ENCODE measurements at places on chromosomes 2 and 18.

DNA sequence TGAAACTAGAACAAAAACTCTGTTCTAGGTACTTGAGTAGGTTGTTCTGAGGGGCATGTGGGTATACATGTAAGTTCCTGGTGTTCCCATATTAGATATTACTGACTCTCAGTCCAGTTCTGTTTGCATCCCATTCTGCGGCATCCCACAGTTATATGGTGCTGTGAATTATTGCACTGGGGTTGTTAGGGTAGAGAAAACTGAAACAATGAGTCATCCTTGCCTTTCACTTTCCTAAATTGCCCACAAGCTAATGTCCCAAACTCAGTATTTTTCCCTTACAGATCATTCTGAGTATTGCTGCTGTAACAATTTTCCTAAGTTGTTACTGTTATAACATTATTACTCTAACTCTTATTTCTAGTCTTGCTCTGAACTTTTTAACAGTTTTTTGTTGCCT is 3.0 kb downstream of the WDR75 start:
- DNase-seq = no peak

GRCh38 chr2:2302359-2302758 is 28.7 kb downstream of the MYT1L start:
- DNase-seq = peak; percentile 29

GRCh38 chr18:73254564-73254963 is 386.8 kb upstream of the NETO1 start:
- no peak for DNase-seq

- peak; percentile 53 for DNase-seq
Measured at GRCh38 chr18:50203801-50204604, 9.1 kb upstream of the MYO5B start.

- no peak for DNase-seq
Measured at GRCh38 chr2:71277147-71277475, 50.2 kb upstream of the PAIP2B start.

- DNase-seq = peak; percentile 93
Measured at GRCh38 chr2:100178085-100178788, 35.8 kb upstream of the AFF3 start.

DNA sequence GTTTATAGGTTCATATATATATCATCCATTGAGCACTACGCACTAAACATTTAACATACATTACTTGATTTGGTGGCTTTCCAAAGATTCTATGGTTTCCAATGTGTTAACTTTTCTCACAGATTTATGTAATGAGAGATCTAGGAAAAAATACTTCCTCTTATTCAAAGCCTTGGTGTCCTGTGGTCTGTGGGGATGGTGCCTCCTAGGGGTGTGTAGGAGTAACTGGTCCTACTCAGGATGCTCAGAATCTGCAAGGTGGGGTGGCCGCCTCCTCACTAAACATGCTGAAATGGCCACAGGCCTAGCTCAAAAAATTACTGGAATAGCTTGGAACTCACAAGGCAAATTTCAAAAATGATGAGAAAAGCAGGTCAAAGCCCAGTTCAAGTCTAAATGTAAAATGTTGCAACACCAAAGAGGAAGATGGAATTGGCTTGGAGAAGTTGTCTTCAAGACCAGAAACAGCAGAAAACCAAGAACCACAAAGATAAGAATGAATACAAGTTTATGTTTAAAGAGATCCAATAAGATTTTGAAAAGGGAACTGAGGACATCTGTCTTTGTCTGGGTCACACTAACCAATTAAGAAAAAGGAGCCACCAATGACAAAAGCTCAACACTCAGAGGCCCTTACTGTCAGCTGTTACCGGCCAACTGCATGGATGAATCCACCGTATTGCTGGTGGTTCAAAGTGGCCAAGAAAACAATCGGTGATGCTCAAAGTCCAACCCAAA is 11.5 kb downstream of the GPR55 start:
- DNase-seq = peak; percentile 61

DNA sequence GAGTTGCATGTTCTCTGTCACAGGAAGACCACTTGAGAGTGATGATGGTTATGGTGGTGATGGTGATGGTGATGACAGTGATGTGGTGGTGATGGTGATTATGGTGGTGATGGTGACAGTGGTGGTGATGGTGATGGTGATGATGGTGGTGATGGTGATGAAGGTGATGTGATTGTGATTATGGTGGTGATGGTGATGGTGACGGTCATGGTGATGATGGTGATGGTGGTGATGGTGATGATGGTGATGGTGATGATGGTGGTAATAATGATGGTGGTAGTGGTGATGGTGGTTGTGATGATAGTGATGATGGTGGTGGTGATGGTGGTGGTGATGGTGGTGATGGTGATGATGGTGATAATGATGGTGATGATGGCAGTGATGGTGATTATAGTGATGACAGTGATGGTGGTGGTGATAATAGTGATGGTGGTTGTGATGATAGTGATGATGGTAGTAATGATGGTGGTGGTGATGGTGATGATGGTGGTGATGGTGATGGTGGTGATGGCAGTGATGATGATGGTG is 93.7 kb downstream of the ASB1 start:
- no peak for DNase-seq

DNA sequence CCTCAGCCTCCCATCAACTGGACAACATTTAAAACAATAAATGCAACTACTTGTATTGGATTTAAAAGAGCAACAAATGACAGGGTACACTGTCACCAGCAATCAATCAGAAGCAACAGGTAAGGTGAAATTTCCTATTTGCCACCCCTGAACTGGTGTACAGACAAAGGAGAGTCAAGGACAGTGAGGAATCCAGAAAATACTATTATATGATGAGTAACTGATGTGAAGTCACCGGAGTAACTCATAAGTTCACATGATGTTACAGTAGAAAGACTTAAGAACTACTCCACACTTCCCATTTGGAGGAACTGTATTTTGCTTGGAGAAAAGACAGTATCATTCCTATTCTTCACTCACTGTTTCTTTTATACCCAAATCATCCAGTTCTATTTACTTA is 4.1 kb upstream of the STAT1 start:
- no peak for DNase-seq

GRCh38 chr18:25187521-25188192 is 164.3 kb downstream of the ZNF521 start:
- DNase-seq = peak; percentile 43

GRCh38 chr2:44972771-44973535 is 31.5 kb downstream of the SIX3 start:
- DNase-seq = peak; percentile 27

GRCh38 chr2:204665207-204665606 is 119.9 kb downstream of the PARD3B start:
- no peak for DNase-seq

GRCh38 chr18:32373995-32374394 is 96.7 kb downstream of the GAREM1 start:
- DNase-seq = no peak

- DNase-seq = no peak
Measured at GRCh38 chr2:84799772-84800171, 81.1 kb downstream of the TRABD2A start.

DNA sequence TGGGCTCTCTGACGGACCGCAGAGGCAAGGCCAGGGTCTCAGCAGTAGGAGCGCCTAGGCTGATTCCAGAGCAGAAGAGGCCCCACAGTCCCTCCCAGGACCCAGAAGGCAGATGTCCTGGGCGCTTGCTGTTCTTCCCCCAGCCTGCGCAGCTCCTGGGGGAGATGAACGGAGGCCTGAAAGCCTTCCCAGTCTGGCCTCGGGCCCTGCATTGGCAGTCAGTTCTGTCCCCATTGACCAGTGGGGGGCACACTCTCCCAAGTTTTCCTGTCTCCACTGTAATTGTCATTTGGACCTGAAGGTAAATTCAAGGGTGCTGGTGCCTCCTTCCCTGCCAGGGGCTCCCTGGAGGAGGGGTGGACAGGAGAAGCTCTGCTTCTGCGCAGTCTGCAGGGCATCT is 345.7 kb downstream of the CYP26B1 start:
- peak; percentile 74 for DNase-seq

DNA sequence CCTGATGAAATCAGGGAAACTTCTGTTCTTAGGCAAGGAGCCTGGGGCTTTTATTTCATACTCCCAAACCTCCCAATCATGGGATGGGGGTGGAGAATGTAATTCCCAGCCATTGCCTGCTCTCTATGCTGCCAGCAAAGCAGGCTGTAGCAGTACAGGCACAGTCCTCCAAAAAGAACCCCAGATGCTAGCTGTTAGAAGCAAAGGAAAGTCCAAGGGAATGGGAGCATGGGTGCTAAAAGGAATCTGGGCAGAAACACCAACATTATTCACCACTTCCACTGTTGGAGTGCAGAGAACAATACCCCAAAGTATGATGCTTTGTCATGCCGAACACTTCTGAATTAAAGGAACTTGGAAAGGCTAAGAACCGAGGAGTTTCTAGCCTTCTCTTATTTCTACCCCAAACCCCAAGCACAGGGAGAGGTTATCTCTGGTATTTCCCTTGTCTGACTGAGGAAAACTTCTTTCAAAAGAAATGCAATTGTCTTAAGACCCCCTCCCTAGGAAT is 24.7 kb downstream of the MDH1 start:
- DNase-seq = no peak

- DNase-seq = no peak
Measured at GRCh38 chr2:72051971-72052505, 95.6 kb downstream of the CYP26B1 start.

DNA sequence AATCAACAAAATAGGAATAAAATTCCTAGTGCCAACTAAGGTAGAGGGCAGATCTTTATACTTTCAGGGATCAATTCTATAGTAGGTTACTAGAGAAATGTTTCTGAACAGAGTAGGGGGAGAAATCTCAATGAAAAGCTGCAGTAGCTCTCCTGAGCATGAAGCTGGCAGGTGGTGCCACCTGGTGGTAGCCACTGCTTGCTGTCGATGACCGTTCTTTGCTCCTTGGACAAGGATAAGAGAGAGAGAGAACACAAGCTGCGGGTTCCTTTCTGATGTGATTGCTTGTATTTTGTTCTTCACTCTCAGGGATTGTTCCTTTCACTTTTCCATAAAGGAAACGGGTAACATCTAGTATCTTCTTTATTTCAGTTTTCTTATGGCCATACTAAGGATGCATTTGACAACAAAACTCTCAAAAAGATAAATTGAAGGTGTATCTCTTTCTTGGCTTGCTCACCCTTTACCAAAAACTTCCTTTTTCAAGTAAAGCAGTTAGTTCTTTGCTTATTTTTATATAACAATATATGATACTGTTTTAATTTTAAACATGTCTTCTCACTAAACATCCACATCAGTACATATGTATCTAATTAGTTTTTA is 18.6 kb upstream of the MRPL19 start:
- peak; percentile 87 for DNase-seq

DNA sequence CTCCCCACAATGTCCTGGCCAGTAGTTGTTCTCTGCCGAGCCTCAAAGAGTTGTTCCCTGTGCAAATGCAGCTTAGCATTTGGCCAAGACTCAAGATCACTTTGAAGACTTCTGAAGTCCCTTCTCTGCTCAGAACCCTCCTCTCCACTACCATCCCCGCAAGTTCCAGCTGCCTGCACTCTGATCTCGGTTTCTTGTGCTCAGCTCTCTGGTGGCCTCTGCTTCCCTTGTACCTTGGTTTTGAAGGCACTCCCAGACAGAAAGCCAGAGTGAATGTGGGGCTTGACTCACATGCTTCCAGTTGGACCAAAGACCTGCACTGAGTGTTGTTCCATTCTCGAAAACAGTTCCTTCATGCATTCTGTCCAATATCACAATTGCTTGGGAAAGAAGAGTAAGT is 28.6 kb downstream of the CRACDL start:
- no peak for DNase-seq

DNA sequence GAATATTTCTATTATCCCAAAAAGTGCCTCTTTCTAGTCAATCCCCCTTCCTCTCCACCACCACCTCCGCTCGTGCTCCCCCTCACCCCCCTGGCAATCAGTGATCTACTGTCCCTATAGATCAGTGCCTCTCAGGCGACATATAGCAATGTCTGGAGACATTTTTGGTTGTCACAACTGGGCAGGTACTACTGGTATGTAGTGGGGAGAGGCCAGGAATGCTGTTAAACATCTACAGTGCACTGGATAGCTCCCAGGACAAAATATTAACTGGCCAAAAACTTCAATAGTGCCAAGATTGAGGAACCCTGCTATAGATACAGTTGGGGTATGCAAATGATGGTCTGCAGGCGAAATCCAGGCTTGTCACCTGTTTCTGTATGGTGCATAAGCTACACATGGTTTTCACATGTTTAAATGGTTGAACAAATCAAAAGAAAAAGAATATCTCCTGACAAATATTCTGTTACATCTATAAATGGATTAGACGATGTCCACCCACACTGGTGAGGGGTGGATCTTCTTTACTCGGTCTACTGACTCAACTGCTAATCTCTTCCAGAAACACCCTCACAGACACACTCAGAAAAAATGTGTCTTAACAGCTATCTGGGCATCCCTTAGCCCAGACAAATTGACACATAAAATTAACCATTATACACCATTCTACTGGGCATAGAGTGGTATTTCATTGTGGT is 25.5 kb downstream of the DPYSL5 start:
- DNase-seq = no peak

DNA sequence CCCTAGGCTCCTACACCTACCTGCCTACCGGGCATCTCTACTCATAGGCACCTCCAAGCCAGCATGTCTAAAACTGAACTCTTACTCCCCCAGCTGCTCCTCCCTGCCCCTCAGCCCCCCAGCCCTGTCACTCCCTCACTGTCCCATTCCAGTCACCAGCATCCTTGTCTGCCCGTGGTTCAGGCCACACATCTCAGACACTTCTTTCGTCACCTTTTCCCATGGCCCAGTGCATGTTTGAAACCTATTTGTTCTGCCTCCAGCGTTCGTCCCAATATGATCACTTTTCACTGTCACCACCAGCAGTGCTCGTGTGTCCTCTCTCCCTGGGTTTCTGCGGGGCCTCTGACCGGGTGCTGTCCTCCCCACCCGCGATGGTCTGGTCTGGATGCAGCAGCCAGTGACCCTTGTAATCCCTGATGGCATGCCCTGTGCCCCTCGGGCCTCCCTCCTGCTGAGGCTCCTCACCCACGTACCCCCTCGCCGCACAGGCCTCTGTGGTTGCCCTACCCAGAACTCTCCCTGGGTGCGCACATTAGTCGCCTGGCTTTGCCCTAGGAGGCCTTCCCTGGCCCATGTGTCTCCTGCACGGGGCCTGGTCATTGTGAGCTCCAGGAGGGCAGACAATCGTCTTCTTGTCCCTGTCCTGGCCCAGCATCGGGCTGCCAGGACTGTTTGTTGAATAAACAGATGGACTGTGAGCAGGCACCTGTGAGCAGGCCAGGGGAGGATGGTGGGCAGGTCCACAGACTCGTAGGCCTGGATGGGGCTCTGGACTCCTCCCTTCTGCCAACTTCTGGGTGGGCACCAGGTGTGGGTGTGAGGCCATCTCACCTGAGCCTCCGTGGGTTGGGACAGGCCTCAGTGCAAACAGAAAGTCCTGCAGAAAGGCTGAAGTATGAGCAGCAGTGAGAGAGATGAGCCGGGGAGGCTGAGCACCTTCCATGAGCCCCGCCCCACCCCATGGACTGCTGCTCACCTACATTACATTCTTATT is 15.5 kb downstream of the LDLRAD4 start:
- DNase-seq = no peak

- DNase-seq = no peak
Measured at GRCh38 chr2:64462940-64463700, 9.2 kb downstream of the LGALSL start.

- DNase-seq = peak; percentile 38
Measured at GRCh38 chr2:37085731-37086147, 1.4 kb downstream of the GPATCH11 start.

Data from SK-MEL-5 (cell line).